ENCODE measurements at places on chromosomes 11 and 22.

DNA sequence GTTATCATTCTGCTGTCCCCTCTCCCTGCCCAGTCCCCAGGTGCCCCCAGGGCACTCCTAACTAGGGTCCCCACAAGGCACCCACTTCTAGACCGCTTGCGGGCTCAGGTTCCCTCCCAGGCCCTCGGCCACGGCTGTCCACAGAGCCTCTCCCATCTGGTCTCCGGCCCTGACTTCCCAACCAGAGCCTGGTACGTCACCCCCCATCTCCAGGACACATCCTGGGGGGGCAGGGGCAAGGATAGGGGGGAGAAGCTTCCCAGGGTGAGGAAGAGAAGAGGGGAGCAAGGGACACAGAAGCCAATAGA lies 457 bp downstream of the SSTR3 start:
- DNase-seq, result no peak

DNA sequence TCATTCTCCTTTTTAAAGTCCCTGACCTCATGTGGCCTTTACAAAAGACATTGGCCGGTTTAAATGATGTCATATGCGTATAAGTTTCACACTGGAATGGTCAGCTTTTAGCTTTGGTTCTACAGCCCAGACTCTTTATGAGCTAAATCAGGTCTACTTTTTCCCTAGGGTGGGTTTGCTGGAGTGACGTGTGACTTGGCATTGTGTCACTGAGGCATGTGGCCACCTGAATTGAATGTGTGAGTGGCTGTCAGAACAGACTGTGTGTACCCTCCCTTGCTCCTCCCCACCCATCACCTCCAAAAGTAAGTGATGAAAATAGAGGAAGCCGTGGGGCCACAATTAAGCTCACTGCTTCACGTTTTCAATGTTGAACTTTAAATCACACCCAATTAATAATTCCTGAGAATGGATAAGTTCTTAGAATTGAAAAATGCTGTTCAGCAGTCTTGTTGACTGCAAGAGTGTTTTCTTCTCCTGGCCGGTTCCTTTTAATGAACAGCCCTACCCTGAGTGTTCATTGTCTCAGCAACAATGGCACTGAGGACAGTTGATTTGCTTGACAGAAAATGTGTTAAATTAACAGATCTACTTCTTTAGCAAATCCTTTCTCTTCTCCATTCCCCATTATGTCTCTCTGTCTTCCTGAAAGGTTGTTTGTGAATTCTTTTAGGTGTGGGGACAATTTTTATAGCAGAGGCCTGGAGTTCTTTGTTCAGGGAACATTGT lies 11.3 kb downstream of the CECR2 start:
- no peak for DNase-seq

GRCh38 chr11:31780480-31780971 lies 30.6 kb downstream of the PAX6 start:
- DNase-seq, result no peak

DNA sequence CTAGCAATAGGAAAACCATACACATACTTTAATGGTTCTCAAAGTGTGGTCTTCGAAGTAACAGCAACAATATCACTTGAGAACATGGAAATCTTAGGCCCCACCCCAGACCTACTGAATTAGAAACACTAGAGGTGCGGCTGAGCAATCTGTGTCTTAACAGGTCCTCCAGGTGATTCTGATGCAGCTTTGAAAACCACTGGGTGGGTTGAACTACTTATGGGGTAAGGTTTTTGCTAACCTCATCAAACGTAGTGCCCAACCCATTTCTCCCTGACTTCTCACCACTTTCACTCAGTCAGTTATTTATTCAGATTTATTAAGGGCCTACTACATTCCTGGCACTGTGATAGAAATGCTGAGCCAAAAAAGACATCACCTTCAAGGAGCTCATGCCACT lies 3.7 kb downstream of the MPZL2 start:
- no peak for DNase-seq

GRCh38 chr11:117333917-117334316 lies 6.3 kb downstream of the CEP164 start:
- DNase-seq, result no peak

- DNase-seq, result no peak
Measured at GRCh38 chr11:134471716-134472455, 59.8 kb upstream of the B3GAT1 start.

DNA sequence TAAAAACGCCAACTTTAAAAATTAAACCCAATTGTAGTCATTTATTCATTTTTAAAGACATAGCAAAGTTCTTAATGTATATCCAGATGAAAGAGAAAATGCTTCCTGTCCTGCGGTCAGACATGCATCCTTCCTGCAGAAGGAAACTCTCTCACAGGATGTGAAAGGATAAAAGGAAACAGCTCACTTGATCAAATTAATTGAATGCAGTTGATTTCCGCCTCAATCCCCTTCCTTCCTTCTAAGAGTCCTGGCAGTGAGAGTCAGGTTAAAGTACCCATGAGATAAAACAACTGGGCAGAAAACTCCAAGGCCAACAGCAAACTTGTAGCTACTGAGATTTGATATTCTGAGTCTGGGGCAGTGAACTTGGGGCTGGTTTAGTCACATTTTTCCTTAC lies 38.5 kb downstream of the CWC15 start:
- no peak for DNase-seq

DNA sequence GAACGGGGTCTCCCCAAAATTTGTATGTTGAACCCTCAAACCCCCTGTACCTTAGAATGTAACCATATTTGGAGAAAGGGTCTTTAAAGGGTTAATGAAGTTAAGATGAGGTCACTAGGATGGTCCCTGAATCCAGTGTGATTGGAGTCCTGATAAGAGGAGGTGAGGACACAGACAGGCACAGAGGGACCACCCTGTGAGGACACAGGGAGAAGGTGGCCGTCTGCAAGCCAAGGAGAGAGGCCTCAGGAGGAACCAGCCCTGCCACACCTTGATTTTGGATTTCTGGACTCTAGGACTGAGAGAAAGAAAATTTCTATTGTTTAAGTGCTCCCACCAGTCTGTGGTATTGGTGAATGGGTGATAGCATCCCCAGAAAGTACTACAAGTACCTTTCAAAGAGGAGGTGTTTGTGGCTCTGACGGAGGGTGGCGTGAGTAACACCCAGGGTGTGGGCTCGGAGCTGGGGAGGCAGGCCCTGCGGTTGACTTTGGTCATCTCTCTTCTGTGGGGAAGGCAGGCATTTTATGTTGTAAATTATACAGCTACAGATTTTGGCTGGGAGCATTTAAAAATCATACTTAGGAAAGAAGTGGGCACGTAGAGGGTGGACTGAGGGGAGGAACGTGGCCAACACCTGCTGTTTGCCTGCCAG lies 13.8 kb downstream of the MRGPRF start:
- DNase-seq, result no peak

DNA sequence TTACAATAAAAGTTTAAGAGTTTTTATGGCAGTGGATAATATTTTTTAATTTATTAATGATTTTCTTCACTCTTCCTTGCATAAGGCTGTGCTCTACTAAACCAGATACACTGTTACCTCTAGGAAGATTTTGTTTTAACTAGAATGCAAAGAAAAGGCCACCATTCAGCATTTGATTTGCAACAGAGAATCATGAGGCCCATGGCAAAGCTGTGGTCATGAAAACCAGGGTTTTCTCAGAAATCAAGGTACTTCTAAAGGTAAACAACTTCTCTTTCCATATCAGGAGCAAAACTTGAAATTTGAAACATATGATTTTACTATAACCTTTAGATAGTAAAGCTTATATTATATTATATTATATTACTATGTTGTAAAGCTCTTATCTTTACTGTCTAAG lies 94.4 kb downstream of the FAM76B start:
- DNase-seq, result no peak

- no peak for DNase-seq
Measured at GRCh38 chr11:27995083-27995482, 112.9 kb downstream of the KIF18A start.

DNA sequence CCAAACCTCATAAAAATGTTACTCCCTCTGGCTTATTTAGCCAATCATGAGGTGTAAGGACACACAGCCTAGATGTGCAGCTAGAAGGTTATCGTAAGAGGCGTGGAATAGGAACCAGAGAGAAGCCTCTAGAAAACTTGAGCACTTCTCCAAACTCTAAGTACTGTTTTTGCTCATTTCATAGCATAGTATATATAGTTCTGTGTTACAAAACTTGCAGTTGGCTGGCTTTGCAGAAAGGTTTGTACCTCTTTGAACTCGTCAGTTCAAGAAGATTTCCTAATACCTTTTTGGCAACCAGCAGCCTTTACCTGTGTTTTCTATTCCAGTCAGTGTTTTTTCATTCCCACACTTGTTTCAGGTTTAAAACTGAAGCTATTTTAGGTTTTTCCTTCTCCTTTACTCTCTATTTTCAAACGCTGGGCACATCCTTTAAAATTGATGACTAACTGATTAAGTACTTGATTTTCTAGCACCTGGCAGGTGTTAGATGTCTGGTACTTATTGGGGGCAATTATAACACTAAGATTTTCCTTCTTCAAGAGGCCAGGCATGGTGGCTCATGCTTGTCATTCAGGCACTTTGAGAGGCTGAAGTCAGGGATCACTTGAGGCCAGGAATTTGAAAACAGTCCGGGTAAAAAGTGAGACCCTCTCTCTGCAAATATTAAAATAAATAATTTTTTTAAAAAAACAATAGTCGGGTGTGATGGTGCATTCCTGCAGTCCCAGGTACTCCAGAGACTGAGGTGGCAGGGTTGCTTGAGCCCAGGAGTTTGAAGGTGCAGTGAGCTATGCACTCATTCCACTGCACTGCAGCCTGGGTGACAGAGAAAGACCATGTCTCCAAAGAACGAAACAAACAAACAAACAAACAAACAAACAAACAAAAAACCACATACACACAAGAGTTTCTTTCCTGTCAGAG lies 125.2 kb downstream of the LRRC4C start:
- no peak for DNase-seq

DNA sequence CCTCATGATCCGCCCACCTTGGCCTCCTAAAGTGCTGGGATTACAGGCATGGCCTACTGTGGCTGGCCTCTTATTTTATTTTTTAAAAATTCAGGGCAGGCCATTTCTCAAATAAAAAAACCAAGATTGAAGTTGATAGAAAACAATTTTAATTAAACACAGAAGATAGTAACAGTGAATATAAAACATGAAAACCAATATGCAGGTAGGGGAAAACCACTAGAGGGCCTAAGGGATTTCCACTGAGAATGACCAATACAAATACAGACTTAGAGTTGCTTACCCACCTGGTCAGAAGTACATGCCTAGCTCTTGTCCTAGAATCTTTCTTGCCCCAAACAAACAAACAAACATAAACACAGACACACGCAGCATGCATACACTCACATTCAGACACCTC lies 1.7 kb upstream of the RTCB start:
- no peak for DNase-seq

DNA sequence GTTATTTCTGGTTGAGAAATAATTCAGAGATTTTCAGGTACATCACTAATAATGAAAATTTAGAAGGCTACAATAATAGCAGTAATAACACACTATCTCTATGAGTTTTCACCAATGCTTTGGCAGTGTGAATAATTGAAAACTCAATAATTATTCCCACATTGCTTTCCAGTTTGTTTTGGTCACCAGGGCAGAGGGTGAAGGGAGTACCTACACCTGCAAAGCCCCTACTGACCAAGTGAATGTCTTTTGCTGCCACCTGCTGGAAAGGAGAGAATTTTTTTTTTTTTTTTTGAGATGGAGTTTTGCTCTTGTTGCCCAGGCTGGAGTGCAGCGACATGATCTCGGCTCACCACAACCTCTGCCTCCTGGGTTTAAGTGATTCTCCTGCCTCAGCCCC lies 3.2 kb downstream of the NELL1 start:
- DNase-seq, result peak; percentile 22

- no peak for DNase-seq
Measured at GRCh38 chr11:10925149-10925926, 67.5 kb upstream of the ZBED5 start.

DNA sequence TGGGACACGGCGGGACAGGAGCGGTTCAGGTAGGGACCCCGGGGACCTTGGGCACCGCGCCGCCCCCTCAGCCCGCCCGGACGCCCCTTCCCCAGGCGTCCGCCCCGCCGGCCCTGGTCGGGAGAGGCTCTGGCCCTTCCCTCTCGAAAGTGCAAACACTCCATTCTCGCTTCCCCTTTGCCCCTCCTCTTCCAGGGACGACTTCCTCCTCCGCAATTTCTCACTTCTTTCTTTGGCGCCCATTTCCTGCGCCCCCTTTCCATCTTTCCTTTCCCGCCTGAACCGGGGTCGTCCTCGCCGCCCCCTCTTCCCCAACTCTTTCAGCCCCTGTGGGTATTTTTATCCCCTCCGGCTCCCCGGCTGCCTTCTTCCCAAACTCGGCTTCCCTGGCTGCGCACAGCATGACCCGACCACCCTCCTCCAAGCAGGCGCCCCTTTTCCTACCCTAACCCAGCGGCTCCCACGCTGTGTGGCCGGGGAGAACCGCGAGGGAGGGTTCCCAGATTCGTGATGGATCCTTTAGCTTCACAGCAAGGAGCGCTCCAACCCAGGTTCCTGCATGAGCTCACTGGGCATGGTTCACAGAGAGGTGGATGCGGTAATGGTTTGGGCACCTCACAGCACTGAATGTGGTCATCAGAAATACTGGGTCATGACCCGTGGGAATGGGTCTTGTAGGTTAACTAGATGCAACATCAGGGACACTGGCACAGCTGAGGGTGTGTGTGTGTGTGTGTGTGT lies 689 bp downstream of the RAB39A start:
- peak; percentile 41 for DNase-seq

DNA sequence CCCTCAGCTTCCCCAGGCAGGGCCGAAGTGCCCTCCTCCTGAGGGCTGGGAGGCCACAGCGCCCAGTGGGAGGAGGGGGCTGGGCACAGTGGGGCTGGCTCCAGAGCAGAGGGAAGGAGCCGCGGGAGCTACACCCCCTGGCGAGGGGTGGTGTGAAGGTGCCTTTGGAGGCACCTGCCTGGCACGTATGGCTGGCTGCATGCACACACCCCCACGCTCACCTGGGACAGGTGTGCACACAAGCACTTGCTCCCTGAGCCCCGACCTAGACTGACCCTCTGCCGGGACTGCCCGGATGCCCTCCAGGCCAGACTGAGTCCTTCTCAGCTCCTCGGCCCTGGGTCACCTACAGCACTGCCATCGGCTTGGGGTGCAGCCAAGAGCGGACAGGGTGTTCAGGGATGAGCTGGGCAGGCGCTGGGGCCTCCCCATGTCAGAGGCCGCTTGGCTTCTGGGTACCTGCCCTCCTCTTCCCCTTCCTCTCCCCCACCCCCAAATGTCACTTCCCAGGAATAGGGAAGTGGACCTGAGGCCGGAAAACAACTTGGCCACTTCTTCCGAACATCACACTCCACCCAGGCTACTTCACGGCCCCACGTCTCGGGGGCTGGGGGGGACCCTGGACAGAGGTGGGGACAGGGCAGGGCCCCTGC lies 7.4 kb upstream of the PIM3 start:
- DNase-seq, result no peak

Measured in NCI-H2081 (cell line).